Ureter (tissue), 1 donor: ENCODE measurements at places on chromosomes 12 and 14. TPM values are rescaled to one million over a fixed set of nuclear protein-coding genes. Genes with fewer than 3 reads are reported as not detected.

HOXC13 gene
- total RNA-seq, result 0.21 TPM

CFAP73 gene
- not detected for total RNA-seq

RPS6KL1 gene
- total RNA-seq, result 10.7 TPM

ALX1 gene
- total RNA-seq, result 0.26 TPM

HOXC9 gene
- total RNA-seq, result 1.7 TPM

BRAP gene
- total RNA-seq, result 20.7 TPM

FGF23 gene
- not detected for total RNA-seq
